ENCODE measurements at places on chromosomes 5 and 9. TPM values are rescaled to one million over a fixed set of nuclear protein-coding genes. Genes with fewer than 3 reads are reported as not detected.

The TEX48 gene
- not detected for polyA plus RNA-seq

DNA sequence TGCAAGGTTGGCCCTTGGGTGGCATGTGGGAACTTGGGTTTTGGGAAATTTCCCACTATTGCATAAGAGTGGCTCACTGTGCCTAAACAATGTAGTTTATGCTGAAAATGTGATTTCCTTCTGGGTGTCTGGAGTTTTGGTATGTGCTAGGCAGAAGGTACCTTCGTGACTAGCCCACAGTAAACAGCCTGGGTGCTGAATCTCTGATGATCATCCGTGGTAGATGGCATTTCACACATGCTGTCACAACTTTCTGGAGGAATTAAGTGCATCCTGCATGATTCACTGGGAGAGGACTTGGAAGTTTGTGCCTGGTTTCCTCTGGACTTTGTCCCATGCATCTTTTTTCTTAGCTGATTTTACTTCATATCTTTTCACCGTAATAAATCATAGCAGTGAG is 64.5 kb downstream of the LNPEP start:
- DNase-seq: no peak

DNA sequence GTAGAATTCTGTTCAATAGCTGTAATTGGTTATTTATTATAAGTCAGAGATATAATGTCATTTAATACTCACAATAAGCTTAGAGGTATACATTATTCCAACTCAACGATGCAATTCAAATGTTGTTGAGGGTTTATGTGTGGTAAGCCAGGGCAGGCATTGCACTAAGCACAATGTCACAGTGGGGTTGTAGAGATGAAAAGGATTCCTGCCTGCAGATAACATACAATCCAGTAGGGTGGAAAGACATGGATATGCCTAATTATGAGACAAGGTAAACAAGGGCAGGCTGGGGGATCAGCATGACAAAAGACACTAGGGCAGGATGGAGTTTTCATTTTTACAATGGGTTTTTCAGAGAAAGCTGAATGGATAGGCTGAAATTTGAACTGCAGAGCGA is 98.7 kb upstream of the PALM2AKAP2 start:
- DNase-seq: no peak

DNA sequence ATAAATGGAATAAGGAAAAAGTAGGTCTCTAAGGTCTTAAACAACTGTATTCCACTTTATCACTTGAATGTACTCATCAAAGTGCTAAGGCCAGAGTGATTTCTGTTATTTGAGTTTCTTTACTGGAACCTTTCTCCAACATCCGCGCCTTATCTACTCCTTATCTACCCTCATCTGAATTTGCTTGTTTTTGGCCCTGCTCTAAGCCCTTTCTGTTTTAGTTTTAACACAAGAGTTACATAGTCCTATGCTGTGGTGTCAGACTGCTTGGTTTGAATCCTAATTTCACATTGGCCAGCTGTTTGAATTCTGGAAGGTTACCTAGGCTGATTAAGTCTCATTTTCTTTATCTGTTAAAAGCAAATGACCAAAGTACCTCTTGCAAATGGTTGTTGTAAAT is 128.3 kb downstream of the PCSK5 start:
- DNase-seq: no peak

- DNase-seq: no peak
These were observed 6.6 kb downstream of the SMARCA2 start for GRCh38 chr9:2021731-2022130.

GRCh38 chr5:132342291-132343180 is 27.0 kb upstream of the SLC22A5 start:
- DNase-seq: no peak

DNA sequence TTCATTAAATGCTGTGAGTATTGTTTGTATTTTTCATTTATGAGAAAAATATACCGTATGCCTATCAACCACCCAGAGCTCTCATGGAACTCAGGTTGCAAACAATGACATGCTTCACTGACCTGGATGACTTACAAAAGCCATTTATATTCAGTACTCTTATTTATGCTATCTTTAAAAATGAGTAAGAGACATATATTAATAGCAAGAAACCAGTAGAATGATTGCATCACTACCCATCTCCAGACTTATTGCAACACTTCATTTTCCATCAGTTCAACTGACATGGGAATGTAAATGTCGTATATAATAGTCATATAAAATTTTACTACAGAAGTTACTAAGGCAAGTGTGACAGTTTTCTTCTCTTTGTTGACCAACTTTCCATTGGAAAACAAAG is 69.1 kb downstream of the OTP start:
- no peak for DNase-seq

DNA sequence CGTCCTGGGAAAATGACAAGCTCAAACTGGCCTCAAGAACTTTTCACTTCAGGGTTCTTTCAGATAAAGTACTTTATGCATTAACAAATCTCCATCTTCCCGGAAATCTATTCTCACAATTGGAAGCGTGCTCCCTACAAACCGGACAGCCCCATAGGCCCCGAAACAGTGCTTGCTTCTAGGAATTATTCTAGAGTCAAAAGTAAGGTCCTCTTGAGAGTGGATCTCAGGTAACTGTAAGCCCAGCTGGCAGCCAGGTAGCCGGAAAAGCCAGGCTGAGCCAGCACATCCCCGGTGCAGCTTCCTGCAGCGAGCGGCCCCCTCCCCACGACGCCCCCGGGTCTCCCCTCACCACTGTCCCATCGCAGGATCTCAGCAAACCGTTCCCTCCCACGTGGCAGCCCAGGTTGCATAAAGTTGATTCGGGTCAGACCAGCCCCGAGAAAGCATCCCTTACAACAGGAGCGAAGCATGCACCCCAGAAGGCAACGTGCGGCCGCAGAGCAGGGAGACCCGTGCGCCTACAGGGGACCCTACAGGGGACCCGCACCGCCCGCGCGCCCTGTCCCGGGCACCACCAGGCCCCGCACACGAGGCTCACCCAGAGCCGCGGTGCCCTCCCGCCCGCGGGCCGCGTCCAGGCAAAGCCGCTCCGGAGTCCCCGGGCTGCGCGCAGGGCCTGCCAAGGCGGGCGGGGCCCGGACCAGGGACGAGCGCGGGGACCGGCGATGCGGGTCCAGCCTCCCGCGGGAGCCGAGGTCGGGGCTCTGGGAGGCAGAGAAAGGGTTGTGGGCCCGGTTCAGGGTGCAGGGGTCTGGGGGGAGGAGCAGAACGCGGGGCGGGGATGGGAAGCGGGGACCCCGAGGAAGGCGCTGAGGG is 920 bp downstream of the LPCAT1 start:
- DNase-seq: no peak

- no peak for DNase-seq
These were observed 61.1 kb upstream of the FAM169A start for GRCh38 chr5:74927336-74927735.

- DNase-seq: no peak
These were observed 22.5 kb downstream of the MUSK start for GRCh38 chr9:110691002-110691549.

GRCh38 chr5:159262472-159262858 is 625 bp upstream of the UBLCP1 start:
- DNase-seq: no peak

DNA sequence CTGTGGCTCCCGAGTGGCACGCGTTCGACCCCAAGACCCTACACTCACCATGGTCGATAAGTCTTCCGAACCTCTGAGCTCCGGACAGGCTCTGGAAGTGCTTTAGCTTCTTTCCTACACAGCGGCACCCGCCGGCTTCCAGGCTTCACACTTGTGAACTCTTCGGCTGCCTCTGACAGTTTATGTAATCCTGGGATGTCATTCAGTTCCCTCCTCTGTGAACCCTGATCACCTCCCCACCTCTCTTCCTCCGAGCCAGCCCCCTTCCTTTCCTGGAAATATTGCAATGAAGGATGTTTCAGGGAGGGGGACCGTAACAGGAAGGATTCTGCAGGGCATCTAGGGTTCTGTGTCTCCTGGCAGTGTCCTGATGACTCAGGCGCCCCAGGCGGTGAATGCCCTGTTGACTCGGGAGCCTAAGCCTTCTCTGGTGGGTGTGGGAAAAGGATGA is at the start of gene CD14:
Gene CD14 (minus strand): TSS at position 155 of the 451 bp plus-strand sequence. CDS start 104 bp downstream, at position 51.
- no peak for DNase-seq

DNA sequence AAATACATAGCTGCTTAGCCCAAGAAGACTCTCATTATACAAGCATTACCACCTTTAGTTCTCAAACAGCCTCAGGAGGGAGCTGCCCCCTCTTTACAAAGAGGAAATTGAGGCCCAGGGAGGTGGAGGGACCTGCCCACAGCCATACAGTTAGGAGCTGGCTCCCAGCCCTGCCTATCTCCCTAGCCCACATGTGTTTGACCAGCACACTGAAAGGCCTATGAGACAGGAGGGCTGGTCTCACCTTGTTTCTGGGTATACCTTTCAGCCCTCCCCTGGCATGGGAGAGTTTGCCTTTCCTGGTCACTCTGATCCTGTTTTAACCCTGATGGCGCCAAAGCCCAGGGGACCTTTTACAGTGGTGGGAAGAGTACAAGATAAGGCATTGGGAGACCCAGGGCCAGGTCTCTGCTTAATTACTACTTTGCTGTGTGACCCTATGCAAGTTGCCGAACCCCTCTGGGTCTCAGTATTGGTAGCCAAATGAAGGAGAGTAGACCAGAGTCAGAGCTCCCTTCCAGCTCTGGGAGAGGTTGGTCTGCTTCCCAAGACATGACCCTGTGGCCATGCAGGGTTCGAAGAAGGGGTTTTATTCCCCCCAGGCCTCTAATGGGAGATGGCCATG is 60.9 kb upstream of the RPL26L1 start:
- DNase-seq: no peak

DNA sequence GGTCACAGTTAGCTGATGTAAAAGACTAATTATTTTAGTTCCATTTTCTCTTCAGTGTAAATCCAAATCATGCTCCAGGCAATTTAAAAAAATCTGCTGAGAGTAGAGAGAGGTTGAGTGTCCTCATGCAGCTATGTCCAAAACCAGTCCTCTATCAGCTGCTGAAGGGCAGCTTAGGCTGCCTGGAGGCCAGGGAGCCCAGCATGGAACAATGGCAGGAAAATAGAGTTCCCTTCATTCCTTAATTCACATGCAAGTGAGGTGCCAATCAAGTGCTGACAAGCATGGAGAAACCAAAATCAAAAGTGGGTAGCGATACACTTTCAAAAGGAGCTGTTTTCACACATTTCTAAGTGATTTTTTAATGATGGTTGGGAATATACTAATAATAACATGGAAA is 78.3 kb upstream of the POU5F2 start:
- no peak for DNase-seq

The ARL14EPL gene
- polyA plus RNA-seq: not detected

The PDE6A gene
- 0.06 TPM for polyA plus RNA-seq

The MAP1B gene
- 441 TPM for polyA plus RNA-seq

GRCh38 chr9:134371731-134372130 is 45.5 kb downstream of the RXRA start:
- no peak for DNase-seq

DNA sequence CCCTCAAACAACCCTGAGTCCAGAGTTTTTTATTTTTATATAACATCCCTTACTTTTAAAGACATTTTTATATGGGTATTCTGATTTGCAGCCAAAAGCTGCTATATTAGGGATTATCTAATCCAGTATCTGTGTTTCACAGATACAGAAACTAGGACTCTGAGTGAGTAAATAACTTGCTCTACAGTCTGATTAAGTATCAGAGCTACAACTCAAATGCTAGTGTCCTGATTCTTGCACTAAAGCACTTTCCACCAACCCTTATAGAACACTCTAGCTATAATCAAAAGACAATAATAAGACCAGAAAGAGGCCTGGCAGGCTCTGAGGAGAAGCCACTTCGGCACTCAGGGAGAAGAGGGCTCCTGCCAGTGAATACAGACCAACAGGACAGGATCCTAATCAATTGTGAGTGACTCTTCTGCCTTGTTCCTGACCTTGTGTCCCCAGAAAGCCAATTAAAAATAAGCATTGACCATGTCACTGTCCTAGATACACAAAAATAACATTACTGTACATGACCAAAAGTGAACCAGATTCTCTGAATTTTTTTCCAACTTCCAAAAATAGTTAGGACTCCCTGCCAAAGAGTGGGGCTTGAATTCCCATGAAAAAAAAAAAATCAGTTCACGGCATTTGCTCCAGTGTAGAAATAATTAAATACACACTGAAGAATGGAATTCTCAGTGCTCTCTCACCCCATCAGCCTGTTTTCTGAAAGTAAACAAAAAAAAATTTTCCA is 63.6 kb upstream of the MAP3K1 start:
- no peak for DNase-seq

- no peak for DNase-seq
These were observed 21.4 kb upstream of the CCNJL start for GRCh38 chr5:160333721-160334120.

The SOWAHA gene
- 4.8 TPM for polyA plus RNA-seq

GRCh38 chr9:20138116-20138515 is 349.3 kb upstream of the SLC24A2 start:
- no peak for DNase-seq

- no peak for DNase-seq
These were observed 2.6 kb downstream of the EBF1 start for GRCh38 chr5:159096924-159097783.

The MLANA gene
- polyA plus RNA-seq: 0.89 TPM

The CD274 gene
- polyA plus RNA-seq: 1.4 TPM

The PCDHB10 gene
- 11.6 TPM for polyA plus RNA-seq

DNA sequence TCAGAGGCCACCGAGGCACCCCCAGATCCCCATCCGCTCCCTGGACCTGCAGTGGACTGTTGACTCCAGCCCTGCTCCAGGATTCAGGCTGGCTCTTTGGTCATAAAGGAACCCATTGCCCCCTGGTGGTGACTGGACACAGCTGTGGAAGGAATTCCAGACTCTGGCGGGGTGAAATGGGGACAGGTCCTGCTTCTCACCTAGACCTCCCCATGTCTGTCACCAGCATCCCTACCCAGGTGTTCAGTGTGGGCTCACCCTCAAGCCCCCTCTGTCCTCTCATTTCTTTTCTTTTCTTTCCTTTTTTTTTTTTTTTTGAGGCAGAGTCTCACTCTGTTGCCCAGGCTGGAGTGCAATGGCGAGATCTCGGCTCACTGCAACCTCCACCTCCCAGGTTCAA is 25.5 kb upstream of the STXBP1 start:
- peak; percentile 88 for DNase-seq

DNA sequence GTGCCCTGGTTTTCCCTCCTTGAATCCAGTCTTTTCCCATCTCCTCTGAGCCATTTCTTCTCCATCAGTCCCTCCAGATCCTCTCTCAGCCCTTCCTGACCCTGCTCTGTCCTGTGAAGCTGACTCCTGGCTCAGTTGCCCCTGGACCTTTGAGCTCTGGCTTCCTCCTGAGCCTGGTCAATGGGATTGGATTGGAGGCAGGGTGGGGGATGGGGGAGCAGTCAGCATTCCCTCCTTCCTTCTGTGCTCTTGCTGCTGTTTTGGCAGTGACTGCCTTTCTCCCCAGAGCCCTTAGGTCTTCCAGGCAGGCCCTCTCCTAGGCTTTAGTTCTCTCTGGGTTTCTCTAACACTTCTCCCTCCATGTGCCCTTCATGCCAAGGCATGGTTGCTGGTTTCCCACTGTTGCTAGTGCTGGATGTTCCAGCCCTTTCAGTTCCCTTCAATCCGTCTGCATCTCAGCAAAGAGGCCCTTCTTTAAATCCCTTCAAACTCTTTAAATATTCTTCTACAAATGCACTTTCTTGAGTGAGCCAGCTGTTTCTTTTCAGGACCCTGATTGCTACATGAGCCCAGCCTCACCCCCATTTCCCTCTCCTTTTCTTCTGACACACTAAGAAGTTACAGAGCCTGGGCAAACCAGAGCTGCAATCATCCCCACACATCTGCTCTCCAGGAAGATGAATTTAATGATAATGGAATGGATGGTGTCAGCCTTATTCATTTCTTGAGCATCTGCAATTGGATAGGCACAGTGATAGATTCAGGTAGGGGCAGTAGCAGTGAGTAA is 2.2 kb downstream of the TNFSF15 start:
- DNase-seq: no peak

All from spinal cord (tissue), 10 donors.